ENCODE measurements at places on chromosomes 7 and 10.

DNA sequence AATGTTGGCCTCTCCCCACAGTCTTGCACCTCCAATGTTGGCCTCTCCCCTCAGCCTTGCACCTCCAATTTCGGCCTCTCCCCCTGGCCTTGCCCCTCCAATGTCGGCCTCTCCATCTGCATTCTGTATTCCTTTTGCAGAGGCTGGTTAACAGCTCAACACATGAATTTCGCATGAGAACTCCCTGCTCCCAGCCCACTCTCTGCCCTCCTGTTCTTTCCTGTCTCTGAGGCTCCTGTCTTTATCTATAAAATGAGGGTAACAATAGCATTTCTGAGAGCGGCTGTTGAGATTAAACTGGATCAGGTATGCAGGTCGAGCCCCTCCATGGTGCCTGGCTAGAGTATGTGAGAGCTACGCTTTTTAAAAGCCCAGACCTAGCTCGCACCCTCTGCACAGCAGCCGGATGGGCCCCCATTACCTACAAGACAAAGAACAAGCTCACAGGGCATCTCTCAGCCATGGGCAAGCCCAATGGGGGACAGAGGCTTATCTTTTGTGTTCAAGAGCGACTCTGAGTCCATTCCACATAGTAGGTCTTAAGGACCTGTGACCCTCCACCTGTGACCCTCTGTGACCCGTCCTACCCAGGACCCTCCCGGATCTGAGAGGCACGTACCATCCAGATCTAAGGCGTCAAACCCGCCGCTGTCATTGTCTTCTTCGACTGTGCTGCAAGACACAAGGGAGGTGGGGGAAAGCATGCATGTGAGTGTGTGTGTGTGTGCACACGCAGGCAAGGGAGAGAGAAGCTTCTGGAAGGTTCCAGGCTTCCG, 82.2 kb upstream of the GNA12 start:
- no peak for DNase-seq

DNA sequence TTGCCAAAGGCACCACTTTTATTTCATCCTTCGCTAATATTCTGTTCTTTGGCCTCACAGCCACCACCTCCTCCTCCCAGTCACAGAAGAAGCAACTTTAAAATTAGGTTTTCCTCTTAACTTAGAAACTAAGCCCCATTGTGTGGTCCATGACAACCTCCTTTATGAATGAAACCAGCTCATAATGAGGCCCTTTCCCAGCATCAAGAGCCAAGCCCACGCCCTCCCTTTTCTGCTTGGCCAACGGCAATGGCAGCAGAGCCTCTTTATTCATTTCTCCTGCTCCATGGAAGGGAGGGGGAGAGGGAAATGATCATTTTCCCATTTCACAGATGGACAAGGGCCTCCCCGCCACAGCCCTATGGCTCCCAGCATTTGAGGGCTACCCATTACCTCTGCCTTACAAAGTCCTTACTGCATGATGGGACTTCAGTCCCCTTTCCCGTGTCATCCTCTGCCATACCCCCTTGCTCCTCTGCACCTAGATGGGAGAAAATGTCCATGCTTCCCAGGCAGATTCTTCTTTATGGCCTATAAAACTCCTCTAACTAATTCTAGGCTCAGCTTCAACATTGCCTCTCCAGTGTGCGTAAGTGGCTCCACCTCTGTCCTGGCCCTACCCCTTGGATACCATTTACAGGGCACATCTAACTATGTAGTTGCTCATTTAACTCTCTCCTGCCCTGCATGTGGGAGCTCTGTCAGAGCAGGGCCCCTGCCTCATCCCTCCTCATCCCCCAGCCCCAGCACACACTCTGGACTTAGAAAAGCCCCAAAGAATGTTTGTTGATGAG, 475.5 kb downstream of the RPS24 start:
- DNase-seq = no peak

- no peak for DNase-seq
Observed at GRCh38 chr7:71547426-71547825, 415.5 kb downstream of the GALNT17 start.

GRCh38 chr10:28975891-28976531, 298.7 kb downstream of the BAMBI start:
- DNase-seq = no peak

GRCh38 chr7:45988405-45989057, 67.5 kb upstream of the IGFBP3 start:
- DNase-seq = no peak

DNA sequence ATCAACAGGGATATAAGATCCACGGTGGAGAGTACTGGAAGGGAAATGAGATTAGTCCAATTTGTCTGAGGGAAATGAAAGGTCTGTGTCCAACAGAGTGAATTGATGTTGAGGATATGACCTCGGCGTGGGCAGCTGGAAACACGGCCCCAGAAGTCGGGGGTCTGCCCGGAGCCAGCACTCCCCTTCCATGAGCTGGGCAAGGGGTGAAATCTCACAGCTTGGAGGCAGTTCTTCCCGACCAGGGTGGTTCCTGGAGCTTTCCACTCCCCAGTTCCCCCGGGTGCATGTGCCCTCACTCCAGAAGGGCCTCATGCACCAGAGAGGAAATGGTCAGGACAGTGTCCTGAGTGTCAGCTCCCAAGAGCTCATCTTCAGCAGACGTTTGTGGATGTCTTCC, 264.7 kb upstream of the PPP2R2D start:
- no peak for DNase-seq

- no peak for DNase-seq
Observed at GRCh38 chr7:70621954-70622600, 509.9 kb upstream of the GALNT17 start.

DNA sequence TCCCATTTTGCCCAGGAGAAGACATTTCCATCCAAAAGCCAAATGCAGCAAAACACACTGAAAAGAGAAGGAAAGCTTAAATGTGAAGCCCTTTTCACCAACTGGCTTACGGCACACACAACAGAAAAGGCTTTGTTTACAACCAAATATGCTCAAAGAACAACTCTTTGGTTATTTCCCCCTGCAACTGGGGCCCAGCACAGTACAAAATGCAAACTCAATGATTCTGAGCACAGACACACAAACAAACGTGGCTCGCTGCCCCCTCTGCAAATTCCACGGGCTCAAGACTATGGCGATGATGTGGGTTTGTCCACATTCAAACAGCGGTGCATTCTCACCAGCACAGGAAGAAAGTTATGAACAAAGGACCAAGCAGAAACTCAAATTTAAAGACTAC, 5.3 kb downstream of the CPXM2 start:
- DNase-seq = no peak

DNA sequence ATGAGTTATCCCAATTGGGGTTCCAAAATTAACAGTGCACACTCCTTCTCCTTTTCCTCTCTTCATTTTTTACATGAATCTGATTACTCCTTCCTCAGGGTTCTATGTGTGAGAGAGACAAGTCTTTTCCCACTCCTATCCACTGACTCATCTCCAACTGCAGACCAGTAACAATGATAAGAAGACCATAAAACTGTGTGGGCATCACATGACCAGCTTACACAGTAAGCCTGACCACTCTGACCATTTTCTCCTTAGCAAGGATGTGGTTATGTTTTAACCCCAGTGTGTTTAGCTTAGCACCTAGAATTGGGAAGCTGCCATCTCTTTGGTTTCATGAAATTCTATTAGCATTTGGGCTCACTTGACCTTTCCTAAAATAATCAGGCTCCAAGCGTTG, 145.0 kb upstream of the CALCR start:
- DNase-seq = no peak

- DNase-seq = no peak
Observed at GRCh38 chr10:3090914-3091787, 23.8 kb downstream of the PFKP start.

- DNase-seq = no peak
Observed at GRCh38 chr10:110215286-110216170, 8.1 kb downstream of the MXI1 start.
